ENCODE measurements at places on chromosomes 3 and 15. TPM values are rescaled to one million over a fixed set of nuclear protein-coding genes. Genes with fewer than 3 reads are reported as not detected.

HTR3E gene
- not detected for polyA plus RNA-seq

ARGFX gene
- not detected for polyA plus RNA-seq

CKMT1B gene
- 92.8 TPM for polyA plus RNA-seq

ST3GAL6 gene
- polyA plus RNA-seq, result 46.5 TPM

PDE8A gene
- 6.4 TPM for polyA plus RNA-seq
